Stimulated activated CD4-positive, alpha-beta T cell treated with anti-CD3 and anti-CD28 coated beads, Interleukin-12 subunit alpha, Interleukin-12 subunit beta, amount 100 ng/mL, for 48 hours (primary cell): ENCODE measurements at places on chromosomes 2 and 18.

DNA sequence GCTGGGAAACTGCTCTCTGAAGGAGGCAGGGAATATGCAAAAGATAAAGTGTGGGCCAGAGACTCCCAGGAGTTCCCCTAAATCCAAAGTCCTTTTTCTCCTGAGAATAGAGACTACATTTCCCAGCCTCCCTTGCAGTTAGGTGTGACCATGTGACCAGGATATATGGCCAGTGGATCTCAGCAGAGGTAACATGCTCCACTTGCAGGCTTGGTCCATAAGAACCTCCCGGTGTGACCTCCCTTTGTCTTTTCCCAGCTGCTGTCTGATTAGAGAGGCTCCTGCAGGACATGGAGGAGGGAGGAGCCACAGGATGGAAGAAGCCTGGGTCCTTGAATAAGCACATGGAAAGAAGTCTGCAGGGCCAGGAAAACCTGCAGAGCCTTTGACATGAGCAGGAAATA, 76.2 kb downstream of the TGFA start:
- no peak for DNase-seq

GRCh38 chr2:38700881-38701458, 35.1 kb downstream of the GALM start:
- DNase-seq, result no peak

GRCh38 chr2:100064165-100064564, 78.2 kb downstream of the AFF3 start:
- no peak for DNase-seq

- peak; percentile 30 for DNase-seq
Observed at GRCh38 chr2:94986392-94986963, 39.0 kb upstream of the MAL start.
